ENCODE measurements at places on chromosomes 11 and 22.

DNA sequence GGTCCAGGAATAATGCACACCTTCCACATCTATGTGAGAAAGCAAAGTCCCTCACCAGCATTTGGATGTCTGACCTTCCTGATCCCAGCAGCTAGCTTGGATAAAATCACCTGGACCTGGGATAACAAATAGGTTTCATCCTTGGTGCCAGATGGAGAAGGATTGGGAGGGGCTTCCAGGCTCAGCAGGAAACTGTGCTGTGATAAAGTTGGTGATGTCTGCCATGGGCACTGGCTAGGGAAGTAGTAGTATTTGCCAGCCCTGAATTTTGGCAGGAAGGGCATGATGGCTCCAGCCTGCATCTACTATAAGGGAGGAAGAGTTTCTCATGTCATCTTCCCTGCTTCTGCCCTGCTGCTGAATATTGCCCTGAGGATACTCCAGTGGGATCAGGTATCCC is 37.5 kb downstream of the C11orf91 start:
- no peak for DNase-seq

GRCh38 chr11:85809863-85810262 is 1.1 kb downstream of the SYTL2 start:
- peak; percentile 69 for DNase-seq

- DNase-seq = no peak
These were observed 4.6 kb downstream of the C11orf24 start for GRCh38 chr11:68266936-68267880.

GRCh38 chr22:30828187-30829155 is 133.8 kb downstream of the OSBP2 start:
- DNase-seq = no peak

GRCh38 chr11:17406082-17406817 is 17.8 kb upstream of the KCNJ11 start:
- DNase-seq = no peak

DNA sequence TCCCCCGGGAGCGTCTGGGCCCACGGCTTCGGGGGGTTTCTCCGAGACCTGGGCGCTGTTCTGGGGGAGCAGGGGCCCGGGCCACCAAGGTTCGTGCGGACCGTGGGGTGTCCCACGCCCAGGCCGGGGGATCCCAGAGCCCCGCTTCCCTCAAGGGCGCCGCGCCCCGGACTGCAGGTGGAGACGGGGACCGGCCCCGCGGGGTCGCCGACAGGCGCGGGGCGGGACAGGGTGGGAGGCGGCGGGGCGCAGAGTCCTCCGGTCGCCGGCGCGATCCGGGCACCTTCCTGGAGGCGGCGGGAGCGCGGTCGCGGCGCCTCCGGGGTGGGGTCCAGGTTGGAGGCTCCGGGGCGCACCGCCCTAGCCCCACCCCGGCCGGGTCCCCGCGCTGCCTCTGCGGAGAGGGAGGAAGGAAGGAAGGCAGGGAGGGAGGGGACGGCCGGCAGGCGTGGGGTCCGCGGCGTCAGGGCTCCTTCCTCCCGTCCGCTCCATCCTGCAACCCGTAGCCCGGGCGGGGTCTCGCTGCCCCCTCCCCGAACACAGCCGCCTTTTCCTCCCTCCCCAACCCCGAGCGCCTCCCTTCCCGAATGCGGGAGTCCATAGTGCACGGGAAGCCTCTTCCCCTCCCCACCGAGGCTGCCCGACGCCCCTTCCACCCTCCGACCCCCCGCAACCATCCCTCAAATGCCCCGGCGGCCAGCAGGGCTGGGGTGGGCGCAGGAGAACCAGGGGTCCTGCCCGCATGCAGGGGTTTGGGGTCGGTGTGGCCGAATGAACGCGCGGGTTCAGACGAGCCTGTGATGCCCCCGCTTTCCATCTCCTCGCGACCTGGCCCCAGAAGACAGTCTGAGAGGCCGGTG is 4.3 kb upstream of the ZBED4 start:
- DNase-seq = no peak

DNA sequence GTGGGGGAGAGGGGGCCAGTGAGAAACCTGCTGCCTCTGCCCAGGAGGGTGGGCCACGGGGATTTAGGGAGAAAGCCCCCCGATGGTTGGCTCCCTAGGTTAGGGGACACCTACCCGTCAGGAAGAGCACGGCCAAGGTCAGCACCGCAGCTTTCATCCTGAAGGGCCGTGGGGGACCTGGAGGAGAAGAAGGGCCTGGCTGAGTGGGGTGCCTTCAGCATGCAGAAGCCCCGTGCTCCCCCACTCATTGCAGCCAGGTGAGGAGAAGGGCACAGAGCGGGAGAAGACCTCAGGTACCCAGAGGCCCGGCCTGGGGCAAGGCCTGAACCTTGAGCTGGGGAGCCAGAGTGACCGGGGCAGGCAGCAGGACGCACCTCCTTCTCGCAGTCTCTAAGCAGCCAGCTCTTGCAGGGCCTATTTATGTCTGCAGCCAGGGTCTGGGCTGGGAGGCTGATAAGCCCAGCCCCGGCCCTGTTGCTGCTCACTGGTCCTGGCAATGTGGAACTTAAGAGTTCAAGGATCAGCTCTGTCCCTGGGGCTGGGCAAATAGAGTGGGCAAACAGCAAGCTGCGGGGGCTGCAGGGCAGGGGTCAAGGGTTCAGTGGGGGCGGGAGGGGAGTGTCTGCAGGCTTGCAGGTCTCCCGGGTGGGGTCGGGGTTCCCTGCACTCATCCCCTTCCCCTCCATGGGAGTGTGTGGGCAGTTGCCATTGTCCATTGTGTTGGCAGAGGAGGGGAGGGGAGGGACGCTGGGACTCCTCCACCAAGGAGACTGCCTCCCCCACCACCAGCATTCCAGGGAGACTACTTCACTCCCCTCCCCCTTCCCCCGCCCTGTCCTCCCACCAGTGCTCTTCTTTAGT is at the start of gene APOA1:
TSS of gene APOA1 (minus strand) at position 392 of the 861 bp plus-strand sequence. CDS start at position 157, 235 bp downstream.
- DNase-seq = no peak

DNA sequence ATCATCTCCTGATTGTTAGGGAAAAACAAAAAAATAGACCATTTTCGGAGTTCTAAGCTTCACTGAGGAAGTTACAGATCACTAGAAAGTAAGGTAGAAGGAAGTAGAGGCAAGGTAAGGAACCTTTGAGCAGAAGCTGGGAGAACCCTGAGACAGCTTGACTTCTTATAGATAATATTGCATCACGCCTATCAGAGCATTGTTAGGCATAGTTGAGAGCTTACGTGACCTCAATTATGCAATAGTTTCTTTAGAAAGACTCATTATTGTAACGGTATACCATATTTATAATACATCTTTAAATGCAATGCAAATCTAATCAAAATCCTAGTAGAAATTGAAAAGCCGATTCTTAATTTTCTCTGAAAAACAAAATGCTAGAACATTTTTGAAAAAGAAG is 4.9 kb downstream of the TBRG1 start:
- no peak for DNase-seq

GRCh38 chr11:130478204-130478701 is 29.8 kb downstream of the ADAMTS15 start:
- DNase-seq = peak; percentile 88

- DNase-seq = no peak
These were observed 1492.7 kb downstream of the BRD1 start for GRCh38 chr22:48334971-48335370.

DNA sequence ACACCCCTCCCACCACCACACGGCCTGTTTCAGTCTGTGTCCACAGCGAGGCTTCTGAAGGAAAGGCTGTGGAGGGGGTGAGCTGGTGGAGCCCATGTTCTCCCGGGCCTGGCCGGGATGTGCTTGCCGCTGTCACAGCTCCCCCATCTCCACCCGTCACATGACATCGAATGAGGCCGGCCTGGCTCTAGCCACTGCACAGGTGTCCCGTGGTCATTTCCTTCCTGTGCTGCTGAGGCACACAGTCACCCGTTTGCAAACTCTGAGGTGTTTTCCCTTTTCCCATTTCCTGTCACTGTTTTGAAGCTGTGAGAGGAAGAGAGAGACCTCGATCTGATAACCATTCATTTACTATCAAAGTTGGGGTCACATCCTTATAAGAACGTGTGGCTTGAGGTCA is 55.7 kb upstream of the CLDN5 start:
- DNase-seq = peak; percentile 26

- no peak for DNase-seq
These were observed 38.8 kb downstream of the CLDN25 start for GRCh38 chr11:113818426-113818825.

- DNase-seq = peak; percentile 50
These were observed 789 bp downstream of the SIK2 start for GRCh38 chr11:111602865-111603610.
